ENCODE measurements at places on chromosomes 1 and 21.

DNA sequence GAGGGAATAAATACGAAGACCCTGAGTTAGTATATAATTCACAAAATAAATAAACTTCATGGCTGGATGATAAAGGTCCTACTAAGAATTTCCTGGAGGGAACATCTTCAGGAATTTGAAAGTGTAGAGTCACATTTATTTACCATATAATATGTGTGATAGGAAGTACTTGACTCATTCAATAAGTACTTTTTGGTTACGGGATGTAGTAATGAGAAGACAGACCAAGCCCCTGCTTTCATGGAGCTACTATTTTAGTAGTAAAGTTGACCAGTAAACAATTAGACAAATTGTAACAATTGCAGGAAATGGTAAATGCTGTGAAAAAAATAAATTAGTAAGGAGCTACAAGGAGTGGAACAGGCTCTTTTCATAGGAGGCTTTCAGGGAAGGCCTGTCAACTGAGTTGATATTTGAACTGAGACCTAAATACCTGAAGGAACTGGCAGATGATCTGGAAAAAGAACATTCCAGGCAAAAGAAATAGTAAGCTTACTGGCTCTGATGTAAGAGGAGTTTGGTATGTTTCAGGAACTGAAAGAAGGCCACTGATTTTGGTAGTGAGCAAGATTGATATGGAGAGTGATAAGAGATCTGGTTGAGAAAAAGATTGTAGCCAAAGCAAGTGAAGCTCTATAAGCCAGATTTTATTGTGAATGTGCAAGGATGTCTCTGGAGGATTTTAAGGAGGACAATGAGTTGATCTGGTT is 36.2 kb downstream of the CAMSAP2 start:
- no peak for DNase-seq

DNA sequence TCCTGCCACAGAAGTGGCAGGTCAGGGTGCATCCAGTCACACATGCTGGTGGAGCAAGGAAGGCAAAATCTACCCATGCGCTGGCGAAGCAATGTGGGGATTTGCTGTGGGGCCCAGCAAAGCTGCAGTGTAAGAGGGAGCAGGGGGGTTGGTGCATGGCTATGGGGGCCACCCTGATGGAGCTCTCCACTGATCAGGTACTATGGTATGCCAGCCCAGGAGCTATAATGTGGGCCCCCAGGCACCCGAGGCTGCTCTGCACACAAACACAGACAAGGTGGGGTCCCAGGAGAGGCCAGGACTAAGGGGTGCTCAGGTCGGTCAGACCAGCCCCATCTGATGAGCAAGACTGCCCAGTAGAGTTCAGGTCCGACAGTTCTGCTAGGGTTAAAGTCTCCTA is 213.5 kb downstream of the ZC3H11B start:
- no peak for DNase-seq

DNA sequence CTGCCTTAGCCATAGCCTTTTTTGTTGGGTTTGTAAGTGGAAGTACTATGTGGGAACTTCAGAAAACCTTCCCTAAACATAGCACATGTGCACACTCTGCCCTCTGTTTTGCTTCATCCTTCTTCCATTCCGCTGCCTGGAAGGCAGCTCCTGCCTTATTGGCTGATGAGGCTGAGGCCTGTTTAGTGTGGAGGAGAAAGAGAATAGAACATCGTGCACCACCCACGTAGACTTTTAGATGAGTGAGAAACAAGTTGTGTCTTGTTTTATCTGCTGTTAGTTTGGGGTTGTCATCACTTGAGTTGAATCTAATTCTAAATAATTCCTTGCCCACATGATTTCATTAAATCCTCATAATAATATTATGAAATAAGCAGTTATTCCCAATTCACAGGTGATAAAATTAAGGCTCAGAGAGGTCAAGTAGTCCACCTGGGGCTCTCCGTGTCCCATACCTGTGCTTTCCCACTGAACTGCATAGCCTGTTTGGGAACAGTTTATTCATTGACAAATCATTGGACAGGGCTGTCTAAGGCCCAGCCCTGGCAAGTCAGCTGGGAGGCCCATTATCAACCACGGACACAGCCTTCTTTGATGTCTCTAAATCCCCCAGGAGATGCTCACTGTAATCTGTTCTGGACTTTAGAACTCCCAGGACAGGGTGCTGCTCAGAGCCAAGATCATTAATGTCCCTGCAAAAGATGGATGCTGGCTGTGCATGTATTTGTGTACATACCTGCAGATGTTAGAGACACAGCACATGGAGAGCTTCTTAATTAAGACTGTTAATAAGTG is 93.0 kb downstream of the ABCA4 start:
- no peak for DNase-seq

DNA sequence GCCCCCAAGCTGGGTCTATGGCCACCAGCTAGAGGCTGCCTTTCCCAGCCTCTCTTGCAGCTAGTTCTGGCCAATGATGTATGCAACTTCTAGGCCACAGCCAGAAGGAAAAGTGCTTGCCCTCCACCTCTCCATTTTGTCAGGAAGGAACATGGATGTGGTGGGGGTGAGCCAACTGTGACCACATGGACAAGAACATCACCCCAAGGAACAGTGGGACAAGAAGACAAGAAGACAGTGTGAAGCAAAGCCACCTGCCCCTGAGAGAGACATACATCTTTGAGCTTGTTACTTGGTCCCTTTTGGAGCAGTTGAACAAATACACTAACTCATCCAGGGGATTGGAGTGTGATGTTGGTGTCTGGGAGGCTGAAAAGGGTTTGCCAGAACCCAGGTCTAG is 105.8 kb upstream of the EDN2 start:
- DNase-seq, result no peak

GRCh38 chr21:42820616-42821465 is 58.5 kb downstream of the WDR4 start:
- no peak for DNase-seq

GRCh38 chr1:223230161-223230881 is 87.3 kb upstream of the TLR5 start:
- DNase-seq, result peak; percentile 85

DNA sequence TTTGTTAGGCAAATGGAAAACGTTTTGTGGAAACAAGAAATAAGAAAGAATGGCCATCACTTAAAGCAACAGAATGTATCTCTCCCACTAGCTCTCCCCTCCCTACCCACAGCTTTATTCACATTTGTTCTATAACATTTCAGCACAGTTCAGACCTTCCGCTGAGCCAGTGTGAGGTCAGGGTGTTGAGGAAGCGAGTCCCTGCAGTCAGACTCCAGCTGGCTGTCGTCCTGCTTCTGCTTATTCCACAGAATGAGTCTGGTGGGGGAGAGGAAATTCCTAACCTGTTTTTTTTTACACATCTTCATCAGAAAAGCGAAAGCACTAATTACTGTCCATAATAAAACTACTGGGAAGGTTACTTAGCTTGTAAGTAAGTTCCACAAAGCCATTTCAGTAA is 39.0 kb downstream of the MRPL39 start:
- peak; percentile 61 for DNase-seq

DNA sequence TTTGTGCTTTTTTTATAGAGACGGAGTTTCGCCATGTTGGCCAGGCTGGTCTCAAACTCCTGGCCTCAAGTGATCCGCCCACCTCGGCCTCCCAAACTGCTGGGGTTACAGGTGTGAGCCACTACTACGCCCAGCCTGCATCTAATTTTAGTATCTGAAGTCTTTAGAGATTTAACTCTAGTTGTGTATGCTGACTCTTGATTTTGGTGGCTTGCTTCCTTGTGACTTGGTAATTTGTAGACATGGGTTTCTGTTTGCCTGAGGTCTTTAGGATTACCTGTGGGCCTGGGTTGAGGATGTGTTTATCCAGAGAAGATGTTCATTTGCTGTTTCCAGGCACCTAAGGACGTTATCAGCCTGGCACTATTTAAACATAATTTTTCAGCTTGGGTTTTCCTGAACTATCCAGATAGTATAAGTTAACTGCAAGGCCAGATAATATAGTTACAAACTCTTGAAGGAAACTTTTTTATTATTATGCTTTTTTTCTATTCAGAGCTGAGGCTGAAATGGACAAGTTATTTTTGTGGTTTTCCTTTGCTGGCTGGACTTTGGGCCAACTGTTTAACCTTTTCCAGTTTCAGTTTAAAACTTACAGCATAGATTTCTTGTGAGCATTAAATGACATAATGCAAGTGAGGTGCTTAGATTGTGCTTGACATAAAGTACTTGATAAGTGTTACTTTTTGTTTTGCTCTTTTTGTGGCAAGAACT is 7.5 kb upstream of the VASH2 start:
- no peak for DNase-seq

GRCh38 chr21:35909456-35910223 is 150.7 kb downstream of the SETD4 start:
- DNase-seq, result no peak

- no peak for DNase-seq
Observed at GRCh38 chr1:41810446-41810845, 108.3 kb downstream of the HIVEP3 start.

DNA sequence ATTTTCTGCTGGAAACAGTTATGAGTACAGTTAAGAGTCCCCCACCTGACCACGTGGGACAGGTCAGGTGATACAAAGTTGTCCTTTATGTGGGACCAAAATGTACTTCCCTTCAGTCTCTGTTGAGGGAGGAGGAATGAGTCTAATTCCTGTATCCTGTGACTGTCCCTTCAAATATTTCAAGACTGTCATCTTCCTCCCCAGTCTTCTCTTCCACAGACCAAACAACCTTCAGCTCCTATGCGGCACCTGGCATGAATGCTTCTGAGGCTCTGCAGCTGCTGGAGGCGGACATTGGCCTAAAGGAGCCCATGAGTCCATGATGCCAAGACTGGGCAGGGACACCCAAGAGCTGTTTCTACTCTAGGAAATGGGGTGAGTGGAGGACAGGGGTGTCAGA is 72.1 kb upstream of the SIM2 start:
- DNase-seq, result no peak

- DNase-seq, result no peak
Observed at GRCh38 chr1:164777518-164777917, 218.5 kb downstream of the PBX1 start.

- no peak for DNase-seq
Observed at GRCh38 chr1:205217418-205217817, 5.9 kb upstream of the DSTYK start.

DNA sequence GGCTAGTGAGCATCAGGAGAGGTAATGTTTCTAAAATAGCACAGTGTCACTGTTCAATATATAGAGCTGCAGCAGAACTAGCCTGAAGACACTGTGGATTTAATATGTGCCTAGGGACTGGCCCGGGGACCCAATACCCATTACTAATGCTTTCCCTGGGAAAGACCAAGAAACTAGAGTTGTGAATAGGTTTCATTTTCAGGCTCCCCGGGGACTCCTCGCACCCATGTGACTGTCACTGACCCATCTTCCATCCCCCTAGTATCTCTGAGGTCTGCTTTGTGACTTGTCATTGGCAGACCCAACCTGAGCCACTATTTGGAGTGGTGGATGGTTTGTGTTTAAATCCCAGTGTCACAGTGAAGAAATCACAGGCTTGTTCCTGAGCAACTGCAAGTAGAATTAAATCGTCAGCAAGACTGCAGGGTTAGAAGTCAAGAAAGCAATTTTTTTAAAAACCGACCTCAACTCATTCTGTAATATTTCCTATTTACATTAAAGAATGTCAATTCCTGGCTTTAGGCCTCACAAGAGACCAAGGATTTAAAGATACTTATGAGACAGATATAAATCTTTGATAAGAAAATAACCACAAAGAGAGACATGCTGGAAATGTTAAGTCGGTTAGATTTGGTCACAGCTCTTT is 130.0 kb upstream of the TNR start:
- no peak for DNase-seq

GRCh38 chr1:202122639-202123335 is at the start of gene GPR37L1:
Gene GPR37L1 (plus strand): TSS chr1:202122917. CDS start chr1:202122964, 47 bp downstream.
- DNase-seq, result no peak

GRCh38 chr1:1629430-1630190 is 2.4 kb upstream of the MMP23B start:
- no peak for DNase-seq

GRCh38 chr1:85584264-85584781 is 3.8 kb downstream of the CCN1 start:
- DNase-seq, result no peak

DNA sequence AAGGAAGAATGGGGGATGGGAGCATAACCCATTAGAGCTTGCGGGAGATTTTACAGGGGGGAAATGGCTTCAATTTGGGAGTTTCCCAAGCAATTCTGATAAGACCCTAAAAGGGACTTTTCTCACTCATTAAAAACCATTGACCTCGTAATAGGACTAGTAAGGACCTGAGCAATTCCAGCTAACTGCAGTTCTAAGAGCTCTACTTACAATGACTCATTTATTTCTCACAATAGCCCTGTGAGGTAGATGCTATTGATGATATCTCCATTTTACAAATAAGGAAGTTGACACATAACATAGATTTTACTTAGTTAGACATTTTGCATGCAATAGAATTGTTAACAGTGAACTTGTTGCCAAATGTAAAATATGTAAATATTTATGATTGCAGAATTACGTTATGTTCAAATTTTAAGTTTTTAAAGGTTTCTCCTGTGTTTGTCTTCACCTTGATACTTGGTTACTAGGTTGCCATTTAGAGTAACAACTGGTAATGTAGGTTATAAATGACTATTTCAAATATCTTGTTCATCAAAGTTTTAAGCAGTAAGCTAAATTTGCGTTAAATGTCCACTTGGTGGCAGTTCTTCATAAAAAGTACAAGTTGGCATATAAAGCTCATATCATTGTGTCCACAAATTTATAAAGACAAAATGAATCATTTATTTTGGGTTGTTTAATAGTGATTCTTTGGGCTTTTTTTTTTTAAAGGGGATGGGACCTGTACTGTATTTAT is 182.0 kb downstream of the PLA2G4A start:
- DNase-seq, result no peak

GRCh38 chr1:30912913-30913652 is 4.5 kb upstream of the SDC3 start:
- DNase-seq, result no peak

DNA sequence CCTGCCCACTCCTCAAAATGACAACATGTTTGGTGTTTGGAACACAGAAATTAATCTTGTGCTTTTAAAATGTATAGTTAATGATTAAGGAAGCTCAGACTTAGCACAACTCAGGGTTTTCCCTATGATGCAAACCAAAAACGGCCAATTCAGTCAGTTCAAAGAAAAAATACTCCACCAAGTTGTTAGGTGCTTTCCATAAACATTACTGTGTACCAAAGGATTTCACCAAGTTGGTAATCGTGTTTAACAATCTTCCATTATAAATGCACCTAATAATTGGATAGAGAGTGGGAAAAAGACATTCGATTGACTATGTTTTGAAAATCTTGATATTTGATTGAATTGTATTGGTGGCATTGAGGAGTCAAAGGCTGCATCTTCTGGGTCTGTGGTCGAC is 33.3 kb upstream of the DUSP10 start:
- DNase-seq, result no peak

DNA sequence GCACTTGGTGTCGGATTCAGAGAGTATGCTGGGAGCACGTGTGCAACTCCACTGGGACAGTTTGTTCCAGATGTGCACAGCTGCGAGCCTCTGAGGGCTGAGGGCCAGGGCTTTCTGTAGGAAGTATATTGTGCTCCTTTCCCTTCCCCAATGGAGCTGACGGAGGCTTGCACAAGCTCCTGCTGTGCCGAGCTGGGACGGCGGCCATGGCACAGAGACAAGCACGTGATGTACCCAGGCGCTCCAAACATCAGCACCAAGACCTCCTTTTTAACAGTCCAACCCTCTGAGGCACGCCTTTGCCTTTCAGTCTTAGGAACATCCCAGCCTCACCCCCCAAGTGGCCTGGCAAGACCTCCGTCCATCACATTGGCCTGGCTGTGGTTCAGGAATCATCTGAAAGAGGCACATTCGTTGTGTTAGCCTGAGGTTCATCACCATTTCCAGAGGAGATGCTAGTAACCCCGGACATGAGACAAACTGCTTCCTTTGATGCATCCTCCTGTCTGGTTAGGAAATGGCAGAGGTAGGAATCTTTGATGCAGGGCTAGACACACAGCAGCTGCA is 339.2 kb upstream of the KAZN start:
- DNase-seq, result no peak
